Activated CD4-positive, CD25-positive, alpha-beta regulatory T cell (primary cell): ENCODE measurements at places on chromosomes 6 and 20.
A peak's percentile ranks its signal among the peaks of the same experiment; 100 is the strongest.

DNA sequence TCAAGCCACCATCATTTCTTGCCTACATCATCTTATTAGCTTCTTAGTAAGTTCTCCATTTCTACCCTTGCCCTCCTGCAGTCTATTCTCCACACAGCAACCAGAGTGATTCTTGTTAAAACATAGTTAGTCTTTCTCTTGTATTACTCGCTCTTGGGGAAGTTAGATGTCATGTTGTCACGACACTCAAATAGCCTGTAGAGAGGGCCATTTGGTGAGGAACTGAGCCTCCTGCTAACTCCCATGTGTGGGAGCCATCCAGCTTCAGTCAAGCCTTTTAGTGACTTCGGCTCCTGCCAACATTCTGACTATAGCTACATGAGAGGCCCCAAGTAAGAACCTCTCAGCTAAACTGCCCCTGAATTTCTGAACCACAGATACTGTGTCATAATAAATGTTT, 395.4 kb downstream of the CDC5L start:
- DNase-seq = no peak

- no peak for DNase-seq
Measured at GRCh38 chr6:170605574-170606259, 21.3 kb upstream of the PDCD2 start.

GRCh38 chr6:63636518-63637021, 968 bp downstream of the PHF3 start:
- peak; percentile 11 for DNase-seq

DNA sequence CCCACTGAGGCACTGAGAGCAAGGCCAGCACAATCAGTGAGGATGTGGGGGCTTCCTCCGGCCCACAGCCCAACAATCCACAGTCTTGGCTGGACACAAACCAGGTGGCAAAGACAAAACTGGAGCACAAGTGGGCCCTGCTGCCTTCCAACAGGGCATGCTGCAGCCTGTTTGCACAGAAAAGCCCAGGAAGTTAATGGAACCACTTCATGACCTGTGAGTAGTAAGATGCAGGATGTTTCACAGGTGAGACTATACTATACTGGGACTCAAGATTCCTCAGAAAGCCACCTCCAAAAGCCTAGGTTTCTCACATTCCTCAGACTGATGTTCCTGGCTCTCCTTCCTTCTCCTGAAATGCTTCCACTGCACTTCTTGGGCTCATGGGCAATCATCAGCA, 235.5 kb downstream of the KIF16B start:
- no peak for DNase-seq

DNA sequence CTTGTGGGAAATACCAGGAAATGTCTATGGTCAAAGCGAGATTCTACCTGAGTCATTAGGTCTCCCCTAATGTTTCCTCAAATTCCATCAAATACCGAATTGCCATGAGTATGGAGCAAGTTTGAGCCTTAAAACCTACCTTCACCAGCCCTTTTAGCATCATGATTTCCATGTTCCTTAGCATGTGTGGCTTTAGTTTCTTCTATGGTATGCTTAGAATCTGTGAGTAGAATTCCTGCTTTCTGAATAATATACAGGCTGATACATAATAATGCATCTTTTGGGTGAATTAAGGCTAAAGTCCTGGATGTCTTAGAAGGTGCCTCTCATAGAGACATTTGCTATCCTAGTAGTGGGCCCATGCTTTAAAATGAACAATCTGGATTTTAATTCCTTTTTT, 32.0 kb downstream of the TSPYL4 start:
- no peak for DNase-seq

DNA sequence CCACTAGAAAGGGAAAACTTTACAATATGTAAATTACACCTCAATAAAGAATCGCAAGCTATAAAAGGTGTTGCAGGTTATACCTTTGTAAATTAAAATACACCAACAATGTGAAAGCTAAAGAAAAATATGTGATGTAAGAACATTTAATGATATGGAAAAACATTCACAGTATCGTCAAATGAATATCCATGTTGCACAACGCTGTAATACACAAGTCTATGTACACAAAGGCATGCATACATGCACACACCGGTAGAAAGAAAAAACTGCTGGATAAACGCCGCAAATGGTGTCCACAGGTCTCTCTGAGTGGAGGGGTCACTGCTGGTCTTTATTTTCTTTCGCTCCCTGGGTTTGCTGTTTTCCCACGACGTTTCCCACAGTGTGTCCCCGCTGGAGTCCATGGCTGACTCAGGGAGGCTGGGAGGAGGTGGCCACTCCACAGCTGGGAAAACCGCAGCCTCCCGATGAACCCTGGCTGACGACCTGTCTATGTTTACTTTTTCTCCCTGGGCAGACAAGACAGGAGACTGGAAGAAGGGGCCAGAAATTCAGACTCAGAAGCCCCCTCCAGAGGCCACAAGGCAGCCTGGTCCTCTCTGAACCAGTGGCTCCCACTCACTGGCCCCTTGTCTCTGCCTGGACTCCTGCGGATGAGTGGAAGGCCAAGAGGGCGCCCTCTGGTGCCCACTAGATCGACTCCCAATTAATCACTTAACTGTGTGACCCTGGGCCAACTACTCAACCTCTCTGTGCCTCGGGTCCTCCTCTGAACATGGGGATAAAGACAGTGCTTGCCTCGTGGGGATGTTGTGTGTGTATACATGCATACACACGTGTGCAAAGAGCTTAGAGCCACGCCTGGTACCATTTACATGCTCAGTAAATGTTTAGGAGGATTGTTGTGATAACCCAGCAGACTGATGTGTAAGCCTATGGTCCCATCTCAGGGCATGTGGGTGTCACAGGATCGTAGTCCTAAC, 12.8 kb upstream of the BPI start:
- no peak for DNase-seq

GRCh38 chr20:63520934-63521601, 503 bp downstream of the PPDPF start:
- peak; percentile 66 for DNase-seq

DNA sequence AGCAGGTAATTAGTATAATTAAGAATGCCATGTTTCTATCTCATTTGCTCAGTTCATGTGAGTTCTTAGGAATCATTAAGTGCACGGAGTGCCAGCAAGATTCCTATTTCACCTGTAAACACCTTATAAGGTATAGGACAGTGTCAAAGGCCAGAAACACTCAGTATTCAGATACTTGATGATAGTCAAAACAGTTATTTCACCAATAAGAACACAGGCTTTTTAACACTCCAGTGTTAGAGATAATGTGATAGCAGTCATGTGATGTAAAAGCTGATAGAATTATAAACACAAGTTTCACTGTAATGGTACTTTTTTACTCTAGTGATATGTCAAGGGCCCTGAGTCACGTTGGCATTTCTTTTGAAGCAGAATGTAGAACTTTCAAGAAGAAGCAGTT, at the start of gene GPRC6A:
GPRC6A (minus strand) TSS at position 101 of the 400 bp plus-strand sequence; CDS start at position 31, 70 bp downstream.
- DNase-seq = no peak

DNA sequence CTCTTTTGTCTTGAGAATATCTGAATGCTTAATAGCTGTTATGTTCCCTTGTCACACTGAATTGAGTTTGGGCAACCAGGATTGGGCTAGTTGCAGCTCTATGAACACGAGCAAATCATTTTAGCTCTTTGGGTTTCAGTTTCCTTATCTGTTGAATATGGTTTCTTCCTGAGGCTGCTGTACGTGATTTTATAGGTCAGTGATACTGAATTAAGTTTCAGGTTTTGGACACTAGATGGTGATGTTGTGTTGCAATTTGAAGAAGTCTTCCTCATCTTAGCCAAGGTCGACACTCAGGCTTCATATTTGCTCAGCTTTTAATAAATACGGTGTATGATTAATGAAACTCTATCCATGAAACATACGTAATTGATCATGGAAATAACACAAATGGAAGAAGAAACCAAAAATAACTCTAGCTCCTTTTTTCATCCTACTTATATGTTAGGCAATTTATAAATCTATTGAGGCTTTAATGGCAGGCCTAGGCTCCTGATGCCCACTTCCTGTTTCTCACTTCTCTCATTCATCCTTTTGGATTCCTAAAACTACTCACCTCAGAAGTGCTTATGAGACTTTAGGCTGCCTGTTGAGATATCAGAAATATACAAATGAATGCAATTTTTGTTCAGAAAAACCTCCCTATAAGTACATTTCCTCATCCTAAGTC, 354.1 kb upstream of the MAP3K7 start:
- no peak for DNase-seq

GRCh38 chr20:21388566-21388965, 8.8 kb downstream of the NKX2-4 start:
- no peak for DNase-seq

GRCh38 chr6:154249499-154250298, 106.9 kb downstream of the IPCEF1 start:
- no peak for DNase-seq

DNA sequence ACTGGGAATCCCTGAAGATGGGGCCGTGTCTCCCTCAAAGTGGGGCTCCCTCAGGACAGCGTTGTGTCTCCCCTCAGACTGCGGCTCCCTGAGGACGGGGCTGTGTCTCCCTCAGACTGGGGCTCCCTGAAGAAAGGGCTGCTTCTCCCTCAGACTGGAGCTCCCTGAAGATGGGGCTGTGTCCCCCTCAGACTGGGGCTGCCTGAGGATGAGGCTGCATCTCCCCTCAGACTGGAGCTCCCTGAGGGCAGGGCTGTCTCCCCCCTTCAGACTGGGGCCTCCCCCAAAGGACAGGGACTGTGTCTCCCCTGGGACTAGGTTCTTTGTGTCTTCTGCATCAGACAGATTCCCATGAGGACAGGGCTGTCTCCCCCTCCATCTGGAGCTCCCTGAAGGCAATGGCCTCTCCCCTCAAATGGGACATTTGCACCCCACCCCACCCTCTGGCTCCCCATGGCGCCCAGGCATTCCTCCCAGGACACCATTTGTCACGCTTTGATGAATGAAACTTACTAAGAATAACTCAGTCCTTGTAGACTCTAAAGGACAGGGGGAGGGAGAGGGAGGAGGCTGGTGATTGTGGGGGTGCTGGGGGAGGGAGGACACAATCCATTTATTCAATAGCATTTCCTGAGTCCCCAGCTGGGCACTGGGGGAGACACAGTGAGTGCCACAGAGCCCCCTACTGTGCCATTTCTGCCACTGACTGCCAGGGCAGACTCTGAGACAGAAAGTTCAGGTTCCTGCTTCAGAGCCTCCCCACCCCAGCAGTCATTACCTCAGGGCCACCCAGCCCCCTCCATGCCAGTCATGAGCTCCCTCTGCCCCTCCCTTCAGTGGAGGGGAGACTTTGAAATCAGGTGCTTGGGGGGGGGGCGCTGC, 122.4 kb downstream of the MRPL14 start:
- no peak for DNase-seq

- no peak for DNase-seq
Measured at GRCh38 chr6:23306251-23306950, 737.0 kb downstream of the HDGFL1 start.

DNA sequence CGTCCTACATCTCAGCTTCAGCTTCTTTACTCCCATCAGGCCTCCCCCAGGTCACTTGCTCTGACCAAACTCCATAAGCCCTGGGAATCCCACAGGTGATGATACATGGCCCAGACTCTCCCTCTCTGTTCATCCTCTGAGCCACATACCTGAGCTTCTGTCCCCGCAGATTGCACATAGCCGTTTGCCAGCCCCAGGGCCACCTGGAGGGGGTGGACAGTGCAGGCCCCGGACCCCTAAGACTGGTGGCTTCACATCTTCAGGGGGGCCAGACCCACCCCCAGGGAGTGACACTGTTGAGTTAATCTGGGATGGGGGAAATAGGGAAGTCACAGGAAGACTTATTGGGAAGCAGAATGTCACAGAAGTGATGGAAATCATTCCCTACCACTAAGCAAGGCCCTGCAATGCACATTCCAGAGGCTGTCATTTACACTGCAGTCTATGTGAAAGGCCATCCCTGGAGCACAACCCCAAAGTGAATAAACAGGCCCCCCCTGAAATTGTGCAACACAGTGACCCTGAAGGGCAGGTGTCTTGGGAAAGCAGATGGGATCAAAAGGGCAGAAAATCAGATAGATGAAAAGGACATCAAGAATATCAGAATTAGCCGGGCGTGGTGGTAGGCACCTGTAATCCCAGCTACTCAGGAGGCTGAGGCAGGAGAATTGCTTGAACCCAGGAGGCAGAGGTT, 2.2 kb downstream of the RXRB start:
- DNase-seq = no peak
